ENCODE measurements at places on chromosomes 5 and 9.

DNA sequence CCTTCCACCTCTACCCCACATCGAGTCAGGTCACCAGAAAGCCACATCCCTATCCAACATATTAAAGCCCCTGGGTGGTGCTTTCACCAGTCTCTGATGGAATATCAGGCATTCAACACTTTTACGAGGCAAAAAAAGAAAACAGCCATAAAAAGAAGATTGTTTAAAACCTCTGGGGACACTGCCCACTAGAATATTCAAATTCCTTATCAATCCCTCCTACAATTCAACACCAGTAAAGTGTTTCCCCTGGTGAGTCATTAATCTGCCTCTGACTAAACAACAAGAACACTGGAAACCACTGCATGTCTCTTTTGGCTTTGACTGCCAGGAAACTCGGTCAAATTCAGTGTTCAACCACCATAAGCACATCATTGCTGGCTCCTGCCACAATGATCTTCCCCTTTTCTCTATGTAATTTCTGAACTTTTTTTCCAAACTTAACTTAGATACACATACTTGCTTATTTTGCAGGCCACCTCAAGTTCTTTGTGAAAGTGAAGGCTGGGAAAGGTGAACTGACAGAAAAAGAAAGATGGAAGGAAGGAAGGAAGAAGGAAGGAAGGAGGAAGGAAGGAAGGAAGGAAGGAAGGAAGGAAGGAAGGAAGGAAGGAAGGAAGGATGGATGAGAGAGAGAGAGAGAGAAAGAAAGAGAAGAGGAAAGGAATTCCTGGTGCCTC is 105.3 kb downstream of the PAX5 start:
- no peak for DNase-seq

- DNase-seq: no peak
These were observed at the start of gene LCN15 for GRCh38 chr9:136764301-136764891. Gene LCN15 (minus strand): TSS chr9:136764518. CDS start chr9:136764488, 30 bp downstream.

DNA sequence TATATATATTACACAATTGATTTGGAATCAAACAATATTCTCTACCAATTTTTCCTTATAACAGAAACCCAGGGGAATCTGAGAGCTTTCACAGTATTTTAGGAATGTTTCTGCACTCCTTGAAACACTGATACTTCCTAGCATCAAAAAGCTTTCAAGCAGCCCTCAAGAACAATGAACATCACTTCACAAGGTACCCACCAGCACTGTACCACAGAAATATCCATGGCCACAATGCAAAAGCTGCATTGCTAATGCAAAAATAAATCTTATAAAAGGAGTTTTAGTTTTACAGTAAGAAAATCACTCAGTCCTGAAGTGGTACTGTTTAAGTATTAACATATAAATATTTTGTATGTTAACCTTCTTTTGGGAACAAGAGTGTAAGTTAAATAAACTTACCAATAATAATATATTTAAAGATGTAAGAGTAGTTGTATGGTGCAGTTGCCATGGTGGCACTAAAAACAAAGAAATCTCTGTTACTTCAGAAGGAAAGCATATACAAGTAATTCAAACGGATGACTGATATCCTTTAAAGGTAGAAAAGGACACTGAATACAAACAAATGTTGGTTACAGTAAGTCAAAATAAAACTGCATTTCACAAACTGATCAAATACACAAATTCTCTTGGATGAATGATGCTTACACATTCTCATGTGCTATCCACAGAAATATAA is 8.6 kb downstream of the RAB14 start:
- no peak for DNase-seq

DNA sequence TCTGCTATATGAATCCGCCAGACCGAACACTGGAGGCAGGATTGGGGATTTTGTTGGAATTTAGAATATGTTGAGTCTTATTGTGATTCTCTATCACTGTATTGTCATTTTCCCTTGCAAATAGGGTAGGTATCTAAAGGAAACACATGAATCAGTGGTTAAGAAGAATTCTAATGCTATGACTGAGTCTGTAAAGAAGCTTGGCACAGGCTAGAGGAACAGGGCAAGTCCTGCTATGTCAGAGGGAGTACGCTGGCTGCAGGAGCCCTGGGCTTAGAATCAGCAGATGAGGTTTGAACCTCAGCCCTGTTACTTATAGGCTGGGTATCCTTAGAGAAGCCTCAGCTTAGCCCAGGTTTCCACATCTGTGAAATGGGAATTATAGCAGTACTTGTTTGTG is 198.1 kb downstream of the NR3C1 start:
- DNase-seq: no peak

GRCh38 chr5:65546141-65546540 is 16.8 kb downstream of the CENPK start:
- no peak for DNase-seq

DNA sequence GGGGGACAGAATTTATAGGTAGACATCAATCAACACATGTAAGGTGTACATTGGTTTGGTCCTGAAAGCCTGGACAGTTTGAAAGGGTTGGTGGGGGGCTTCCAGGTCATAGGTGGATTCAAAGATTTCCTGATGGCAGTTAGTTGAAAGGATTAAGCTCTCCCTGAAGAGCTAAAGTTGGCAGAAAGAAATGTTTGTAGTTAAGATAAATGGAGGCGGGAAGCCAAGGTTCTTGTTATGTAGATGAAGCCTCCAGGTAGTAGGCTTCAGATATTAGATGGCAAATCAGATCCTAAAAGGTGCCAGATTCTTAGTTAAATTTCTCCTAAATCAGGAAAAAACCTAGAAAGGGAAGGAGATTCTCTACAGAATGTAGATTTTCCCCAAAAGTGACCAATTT is 9.0 kb upstream of the LRRTM2 start:
- DNase-seq: no peak

GRCh38 chr9:127005770-127006314 is 91.3 kb downstream of the RALGPS1 start:
- DNase-seq: no peak

GRCh38 chr5:106720367-106720766 is 950.4 kb downstream of the EFNA5 start:
- DNase-seq: no peak

DNA sequence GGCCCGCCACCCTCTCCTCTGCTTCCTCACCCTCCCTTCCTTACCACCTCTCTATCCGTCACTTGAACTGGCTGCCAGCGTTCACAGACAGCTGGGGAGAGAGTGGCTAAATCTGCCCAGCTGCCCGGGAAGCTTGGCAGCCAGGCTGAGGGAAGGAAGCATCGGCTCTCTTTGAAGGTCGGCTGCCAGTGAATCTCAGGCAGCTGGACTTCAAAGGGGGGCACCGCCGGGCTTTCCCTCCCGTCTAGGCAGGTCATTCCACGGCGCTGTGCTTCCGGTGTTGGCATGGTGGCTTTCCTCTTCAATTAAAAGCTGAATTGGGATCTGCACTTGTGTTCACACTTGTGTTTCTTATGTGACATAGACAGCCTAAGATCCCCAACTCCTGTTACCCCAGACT is 174.0 kb downstream of the GDNF start:
- DNase-seq: no peak

- DNase-seq: no peak
These were observed at the start of gene PTGR1 for GRCh38 chr9:111599092-111599954. Gene PTGR1 (minus strand): TSS chr9:111599647. CDS start chr9:111597422, 2,225 bp downstream.

GRCh38 chr9:6763244-6763643 is 5.5 kb downstream of the KDM4C start:
- no peak for DNase-seq

DNA sequence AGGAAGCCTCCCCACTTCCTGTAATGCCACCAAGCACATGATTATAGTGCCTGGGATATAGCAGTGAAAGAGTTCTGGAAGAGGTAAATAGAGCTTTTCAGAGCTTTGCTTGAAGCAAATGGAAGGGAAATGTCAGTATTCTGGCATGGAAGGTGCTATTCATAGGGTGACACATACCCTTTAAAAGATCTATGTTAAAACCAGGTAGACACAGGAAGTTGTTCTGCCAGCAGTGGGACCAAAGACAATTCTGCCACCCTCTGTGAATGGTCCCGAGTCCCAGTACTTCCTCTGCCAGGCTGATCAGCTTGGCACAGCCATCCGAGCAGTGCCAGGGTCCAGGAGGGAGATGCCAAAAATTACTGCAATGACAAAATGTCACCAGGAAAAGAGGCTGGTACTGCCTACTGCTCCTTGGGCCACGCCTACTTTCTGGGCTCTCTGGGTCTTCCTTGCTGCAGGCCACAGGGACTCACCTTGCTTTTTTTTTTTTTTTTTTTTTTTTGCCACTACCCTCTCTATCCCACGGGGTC is 26.7 kb downstream of the GARNL3 start:
- DNase-seq: no peak

GRCh38 chr5:178801021-178801420 is 58.7 kb upstream of the ZNF354B start:
- DNase-seq: no peak

GRCh38 chr5:172167895-172168294 is 20.1 kb downstream of the STK10 start:
- DNase-seq: no peak

DNA sequence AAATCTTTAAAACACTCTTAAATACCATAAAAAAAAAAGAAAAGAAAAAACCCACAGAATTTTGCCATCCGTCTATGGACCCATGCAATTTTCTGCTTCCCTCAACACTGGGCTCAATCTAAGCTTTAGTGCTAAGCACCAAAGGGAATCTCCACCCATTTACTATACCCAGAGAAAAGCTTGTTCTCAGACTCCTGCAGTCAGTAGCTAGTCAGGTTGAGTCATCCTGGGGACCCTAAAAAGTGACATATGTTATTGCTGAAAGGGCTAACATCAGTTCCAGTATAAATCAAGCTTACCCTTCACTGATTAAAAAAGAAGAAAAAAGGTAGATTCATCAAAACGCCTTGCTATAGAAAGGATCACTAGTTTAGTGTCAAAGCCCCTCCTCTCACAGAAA is 177.6 kb downstream of the MUSK start:
- no peak for DNase-seq

DNA sequence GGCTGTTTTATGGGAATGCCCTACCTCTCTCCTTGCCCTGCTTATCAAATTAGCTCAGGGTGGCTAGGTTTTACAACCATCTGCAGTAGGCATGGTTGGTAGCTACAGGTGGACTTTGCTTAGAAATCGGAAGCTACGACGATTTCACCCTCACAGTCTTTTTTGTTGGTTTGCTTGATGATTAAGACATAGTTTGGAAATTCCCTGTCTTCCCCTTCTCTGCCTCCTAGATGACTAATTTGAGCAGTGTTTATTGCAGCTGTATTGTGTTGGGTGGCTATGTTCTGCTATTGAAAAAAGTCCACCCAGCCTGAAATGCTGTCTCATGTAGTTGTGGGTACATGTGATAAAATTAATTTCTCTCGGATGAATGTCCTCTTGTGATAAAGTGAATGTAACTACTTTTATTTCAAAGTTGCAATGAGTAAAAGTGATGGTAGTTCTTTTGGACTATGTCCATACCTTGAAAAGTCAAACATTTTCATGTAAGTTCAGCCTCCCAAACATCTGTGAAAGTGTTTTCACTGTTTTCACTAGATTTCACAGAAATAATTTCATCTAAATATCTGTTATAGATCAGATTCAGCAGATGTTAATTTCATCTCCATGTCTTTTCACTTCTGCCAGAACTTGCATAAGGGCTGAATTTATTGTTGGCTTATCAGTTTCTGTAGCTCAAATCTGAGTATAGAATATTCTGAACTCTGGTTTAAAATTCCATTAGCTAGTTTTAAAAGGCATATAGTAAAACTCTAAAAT is 37.3 kb upstream of the FYB1 start:
- no peak for DNase-seq

GRCh38 chr9:136044207-136044970 is 50.7 kb downstream of the NACC2 start:
- no peak for DNase-seq

GRCh38 chr5:146947181-146947941 is 68.8 kb upstream of the PPP2R2B start:
- DNase-seq: no peak

DNA sequence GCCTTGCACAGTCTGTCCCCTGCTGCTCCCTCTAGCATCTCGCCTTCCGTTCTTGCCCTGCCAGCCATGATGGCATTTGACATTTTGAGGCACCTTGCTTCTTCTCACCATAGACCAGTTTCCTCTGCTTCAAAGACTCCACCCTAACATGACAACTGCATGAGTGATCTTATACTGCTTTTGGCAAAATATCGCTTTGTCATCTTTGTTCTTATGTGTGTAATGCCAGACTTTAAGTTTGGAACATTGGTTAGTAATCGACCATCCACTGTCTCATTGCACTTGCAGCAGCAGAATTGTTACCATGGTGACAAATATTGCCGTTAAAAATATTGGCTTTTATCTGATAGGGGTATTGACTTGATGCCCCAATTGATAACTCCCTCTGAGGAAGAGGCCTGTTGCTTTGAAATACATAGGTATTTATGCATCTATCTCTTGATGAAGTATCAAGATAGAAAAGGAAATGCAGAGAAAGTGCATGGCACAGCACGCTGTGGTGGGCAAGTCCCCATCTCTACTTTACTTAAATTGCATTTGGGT is 6.8 kb downstream of the GARIN3 start:
- peak; percentile 83 for DNase-seq

DNA sequence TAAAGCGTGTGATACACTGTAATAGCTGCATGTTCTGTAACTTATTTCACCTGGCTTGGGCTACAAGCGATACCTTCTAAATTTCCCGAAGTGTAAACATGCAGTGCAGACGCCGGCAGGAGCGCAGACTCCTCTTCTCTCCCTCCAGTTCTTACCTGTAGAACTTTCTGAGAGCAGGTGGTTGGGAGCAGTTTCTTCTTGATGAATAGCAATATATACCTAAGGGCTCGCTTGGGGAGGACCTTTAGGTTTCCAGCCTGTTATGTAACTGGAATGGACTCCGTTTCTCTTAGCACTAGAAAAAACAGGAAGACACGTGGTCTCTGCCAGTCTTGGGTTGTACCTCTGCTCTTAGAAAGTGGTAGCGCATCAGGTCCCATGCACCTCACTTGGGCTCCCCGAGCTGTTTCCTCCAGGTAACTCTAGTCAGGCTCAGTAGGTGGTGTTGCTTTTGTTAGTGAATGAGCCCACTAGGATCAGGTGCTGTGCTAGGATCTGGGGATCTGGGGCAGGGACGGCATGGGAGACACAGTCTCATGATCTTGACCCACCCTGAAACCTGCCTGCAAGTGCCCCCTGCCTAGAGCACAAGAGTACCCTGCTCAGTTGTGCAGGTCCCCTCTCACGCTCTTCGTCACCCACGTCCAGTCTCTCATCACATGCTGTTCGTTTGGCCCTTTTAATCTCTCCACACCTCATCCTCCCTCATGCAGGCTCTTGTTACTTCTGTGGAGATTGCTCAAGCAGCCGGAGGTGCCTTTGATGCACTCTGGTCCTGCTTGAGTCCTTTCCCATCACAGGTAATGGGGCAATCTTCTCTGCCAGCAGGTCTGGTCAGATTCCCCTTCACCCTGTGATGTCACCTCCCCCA is 2.8 kb downstream of the TENT4A start:
- DNase-seq: peak; percentile 51

GRCh38 chr5:154756868-154757813 is 2.0 kb downstream of the LARP1 start:
- peak; percentile 39 for DNase-seq
